Stimulated activated CD4-positive, alpha-beta T cell treated with anti-CD3 and anti-CD28 coated beads, TNF-alpha, amount 100 ng/mL, for 4 hours (primary cell): ENCODE measurements at places on chromosomes 3 and 15.

GRCh38 chr15:77201665-77202064, 130.8 kb upstream of the TSPAN3 start:
- no peak for DNase-seq

GRCh38 chr3:109336291-109336861, 970 bp downstream of the DPPA4 start:
- no peak for DNase-seq

GRCh38 chr3:141391298-141391990, 23.1 kb downstream of the ZBTB38 start:
- no peak for DNase-seq

DNA sequence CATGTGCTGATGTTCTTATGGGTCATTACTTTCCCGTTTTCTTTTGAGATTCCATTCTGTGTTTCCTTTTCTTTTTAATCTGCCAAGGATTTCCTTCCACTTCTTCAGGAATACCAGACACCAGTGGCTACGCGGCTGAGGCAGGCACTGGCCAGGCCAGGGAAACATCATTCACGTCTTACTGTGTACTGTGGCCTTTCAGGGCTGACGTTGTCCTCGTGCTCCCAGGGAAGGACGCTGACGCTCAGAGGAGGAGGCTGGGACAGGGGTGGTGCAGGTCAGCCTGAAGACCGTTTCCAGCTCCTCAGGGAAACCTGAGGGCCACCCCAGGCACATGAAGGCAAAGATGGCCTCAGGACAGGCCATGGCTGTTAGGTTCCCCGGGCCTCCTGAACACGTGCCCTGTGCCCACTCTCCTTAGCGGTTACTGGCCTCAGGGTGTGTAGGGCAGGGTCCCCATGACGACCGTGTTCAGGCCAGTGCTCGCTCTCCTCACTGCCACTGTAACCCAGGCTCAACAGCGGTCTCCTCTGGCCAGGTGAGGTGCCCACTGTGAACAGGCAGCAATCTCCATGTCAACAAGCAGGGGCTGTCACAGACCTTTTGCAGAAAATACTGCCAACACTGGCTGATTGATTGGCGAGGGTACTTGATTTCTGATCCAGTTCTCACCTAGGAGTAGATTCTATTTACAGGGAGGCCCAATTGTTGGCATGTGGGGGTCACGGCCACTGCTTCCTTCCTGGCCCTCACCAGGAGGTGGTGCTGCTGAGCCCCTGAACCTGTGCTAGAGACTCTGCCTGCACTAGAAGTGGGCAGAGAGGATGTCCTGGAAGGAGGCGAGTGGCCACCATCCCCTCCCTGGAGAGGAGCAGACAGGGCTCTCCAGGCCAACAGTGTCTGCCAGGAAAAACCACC, 169.5 kb downstream of the ATP10A start:
- DNase-seq, result no peak

DNA sequence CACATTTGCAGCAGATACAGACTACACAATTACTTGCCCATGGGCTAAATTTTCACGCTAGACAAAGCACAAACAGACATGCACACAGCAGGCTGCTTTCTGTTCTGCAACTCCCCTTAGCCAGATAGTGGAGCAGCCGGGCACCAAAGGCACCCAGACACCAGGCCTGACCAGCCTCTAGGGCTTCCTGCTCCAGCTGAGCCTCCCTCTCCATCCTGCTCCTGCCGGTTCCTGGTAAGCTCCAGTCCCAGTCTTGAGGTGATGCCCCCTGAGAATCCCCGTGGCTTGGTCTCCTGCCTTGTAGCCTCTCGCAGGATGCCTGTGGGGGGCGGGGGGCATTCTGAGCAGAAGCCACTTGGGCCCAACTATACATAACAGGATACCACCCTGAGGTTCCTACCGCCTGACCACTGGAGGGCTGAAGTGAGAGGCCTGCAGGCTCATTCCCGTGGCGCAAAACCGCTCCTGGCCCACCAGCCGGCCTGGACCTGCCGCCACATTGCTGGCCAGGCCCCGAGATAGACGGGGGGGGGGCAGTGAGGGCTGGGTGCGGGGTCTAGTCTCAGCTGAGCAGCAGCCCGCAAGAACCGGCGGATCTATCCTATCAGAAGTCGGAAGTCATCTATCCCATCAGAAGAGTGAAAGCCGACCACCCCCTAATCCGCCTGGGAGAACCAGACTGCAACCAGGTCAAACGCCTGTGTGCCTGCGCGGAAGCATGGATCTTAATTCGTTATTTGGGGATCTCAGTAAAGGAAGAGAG, 3.9 kb downstream of the FOXL2 start:
- no peak for DNase-seq

DNA sequence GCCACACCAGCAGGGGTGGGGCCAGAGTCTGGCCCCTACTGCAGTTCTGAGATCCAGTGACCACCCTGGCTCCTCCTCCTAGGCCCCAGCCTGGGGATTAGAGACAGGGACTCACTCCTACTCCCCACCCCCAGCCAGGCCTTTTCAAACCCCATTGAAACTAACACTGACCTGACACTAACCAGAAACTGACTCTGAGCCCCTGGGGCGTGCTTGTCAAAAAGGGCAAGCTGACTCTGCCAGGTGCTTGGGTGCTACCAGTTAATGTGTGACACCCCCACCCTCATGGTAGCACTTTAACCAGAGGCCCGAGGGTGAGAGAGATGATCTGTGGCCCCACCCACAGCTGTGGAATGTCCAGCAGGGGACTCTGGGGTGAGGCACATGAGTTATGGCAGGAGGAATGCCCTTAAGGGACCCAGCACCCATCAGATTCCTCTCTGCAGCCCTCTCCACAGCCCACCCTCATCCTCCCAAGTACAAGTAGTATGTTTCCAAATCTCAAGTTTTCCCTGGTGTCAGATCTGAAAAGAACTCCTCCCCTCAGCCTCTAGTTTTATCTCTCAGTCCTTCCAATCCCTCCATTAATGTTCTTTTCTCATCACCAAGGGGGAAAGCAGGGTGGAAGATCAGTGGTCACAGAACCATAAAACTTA, 1.4 kb downstream of the PTH1R start:
- no peak for DNase-seq

GRCh38 chr3:61448378-61448777, 113.0 kb upstream of the PTPRG start:
- DNase-seq, result no peak
